ENCODE measurements at places on chromosomes 1 and 21. TPM values are rescaled to one million over a fixed set of nuclear protein-coding genes. Genes with fewer than 3 reads are reported as not detected.

DNA sequence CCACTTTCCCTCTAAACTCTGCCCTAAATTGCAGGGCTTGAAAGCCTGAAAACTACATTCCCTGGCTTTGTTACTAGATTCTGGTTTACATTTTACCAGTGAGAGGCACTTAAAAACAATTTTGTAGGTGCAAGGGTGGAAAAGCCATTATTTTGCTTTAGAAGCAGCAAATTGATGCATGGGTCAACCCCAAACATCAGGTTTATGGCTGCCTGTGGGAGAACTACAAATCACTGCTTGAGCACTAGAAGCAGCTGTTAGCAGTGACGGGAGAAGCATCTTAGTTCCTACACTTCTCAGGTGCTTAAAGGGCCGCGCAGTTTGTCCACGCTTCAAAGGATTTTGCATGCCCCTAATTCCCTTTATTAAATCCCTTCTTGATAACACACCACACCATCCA lies 417.2 kb downstream of the PCP4 start:
- DNase-seq: no peak

GRCh38 chr1:178538192-178538916 lies 25.4 kb downstream of the TEX35 start:
- no peak for DNase-seq

DNA sequence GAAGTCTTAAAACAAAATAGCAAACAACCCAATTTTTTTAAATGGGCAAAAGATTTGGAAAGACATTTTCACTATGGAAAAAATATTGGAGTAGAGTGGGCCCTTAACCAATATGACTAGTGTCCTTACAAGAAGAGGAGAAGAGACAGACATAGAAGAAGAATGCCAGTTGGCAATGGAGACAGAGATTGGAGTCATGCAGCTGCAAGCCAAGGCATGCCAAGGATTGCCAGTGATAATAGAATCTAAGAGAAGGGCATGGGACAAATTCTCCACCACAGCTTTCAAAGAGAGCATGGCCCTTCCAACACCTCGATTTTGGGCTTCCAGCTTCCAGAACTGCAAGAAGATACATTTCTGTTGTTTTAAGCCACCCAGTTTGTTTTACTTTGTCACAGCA lies 92.7 kb downstream of the RGS2 start:
- DNase-seq: no peak

DNA sequence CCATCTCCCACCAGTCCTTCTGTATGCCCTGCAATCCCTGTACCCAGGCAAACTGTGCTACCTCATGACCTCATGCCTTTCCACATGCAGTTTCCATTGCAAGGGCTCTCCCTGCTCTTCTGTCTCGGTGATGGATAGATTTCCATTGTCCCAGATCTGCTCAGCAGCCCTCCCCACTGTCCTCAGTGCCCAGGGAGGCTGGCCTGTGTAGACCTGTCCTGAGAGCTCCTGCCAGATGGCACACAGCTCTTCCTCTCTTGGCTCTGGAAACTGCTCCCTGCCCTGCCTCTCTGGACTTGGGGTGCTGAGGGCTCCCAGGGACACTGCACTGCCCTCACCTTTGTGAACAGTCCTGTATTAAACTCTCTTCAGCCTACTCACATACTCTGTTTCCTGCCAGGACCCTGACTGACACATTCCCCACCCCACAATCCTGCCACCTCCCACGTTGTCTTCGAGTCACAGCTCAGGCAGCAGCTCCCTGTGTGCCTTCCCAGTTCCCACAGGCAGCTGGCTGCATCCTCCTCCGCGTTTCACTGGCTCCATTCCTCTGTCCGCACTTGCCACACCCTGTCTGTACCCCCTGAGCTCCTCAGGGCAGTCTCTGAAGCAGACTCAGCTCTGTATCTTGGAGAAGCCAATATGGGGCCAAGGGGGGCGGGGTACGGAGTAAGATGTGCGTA lies 57.0 kb downstream of the SPATA46 start:
- no peak for DNase-seq

The SETSIP gene
- not detected for total RNA-seq

DNA sequence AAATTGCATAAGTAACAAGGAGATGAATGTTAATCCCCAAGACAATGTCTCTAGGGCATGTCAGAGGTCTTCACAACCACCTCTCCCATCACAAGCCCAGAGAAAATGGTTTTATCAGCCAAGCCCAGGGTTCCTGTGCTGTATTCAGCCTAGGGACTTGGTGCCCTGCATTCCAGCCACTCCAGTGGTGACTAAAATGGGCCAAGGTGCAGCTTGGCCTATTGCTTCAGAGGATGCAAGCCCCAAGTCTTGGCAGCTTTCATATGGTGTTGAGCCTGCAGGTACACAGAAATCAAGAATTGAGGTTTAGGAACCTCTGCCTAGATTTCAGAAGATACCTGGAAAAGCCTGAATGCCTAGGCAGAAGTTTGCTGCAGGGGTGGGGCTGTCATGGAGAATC lies 1118.6 kb downstream of the PLA2G4A start:
- DNase-seq: no peak

DNA sequence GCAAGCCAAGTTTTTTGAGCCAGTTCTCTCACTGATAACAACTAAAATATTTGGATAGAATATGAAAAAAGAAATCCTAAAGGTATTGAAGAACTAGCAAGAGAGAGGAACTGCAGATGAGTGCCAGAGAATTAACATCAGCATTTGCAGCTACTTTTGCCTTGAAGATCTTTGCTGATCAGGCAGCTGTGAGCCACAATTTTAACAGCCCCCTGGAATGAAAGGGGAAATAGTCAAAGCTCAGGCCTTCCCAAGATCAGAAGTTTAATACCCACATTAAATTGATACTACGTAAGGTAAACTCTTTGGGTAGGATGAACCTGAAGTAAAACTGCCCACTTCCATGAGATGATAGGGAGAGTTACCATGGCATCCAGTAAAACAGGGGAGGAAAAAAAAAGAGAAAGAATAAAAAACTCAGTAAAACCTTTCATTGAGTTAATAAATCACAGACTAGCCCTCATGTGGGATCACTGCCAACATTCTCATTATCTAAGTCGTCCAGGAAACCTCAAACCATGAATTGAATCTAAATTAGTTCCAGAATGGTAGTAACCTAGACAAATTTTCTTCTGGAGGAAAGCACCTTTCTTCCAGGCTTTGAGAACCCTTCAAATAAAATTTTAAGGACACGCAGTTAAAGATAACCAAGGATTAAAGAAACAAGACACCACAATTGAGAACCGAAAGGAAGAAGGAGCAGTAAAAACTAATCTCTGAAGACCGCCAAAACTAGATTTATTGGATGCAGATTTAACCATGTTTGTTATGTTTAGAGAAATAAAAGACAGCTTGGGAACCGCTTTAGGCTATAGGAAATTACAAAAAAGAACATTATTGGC lies 28.3 kb downstream of the SCP2 start:
- no peak for DNase-seq

GRCh38 chr1:212684076-212684475 lies 15.6 kb downstream of the BATF3 start:
- DNase-seq: no peak

DNA sequence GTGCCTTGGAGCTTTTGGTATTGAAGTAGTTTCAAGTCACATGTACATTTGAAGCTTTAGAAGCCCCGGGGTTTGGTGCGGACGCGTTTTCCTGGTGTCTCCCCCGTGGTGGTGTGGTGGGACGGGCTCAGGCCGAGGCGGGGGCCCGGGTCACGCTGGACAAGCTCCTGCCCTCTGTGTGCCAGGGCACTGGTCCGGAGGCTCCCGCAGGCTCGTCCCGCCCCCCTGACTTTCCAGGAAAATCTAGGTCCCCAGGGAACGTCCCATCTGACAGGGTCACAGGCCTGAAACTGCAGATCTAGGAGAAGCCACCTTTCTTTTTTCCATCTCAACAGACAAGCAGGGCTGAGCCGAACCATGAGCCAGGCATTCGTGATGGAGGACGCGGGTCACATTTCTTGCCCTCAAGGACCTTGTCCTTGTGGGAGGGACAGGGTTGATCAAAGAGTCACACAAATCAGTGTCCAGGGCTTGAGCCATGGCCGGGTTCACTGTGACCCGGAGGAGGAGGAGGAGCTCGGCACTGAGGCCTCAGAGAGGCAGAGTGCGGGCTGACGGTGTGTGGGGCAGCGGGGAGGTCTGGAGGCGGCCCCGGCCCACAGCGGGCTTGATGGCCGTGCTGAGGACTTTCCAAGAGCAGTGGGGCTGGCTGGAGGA lies 1.6 kb downstream of the DMRTB1 start:
- DNase-seq: no peak

- peak; percentile 16 for DNase-seq
Observed at GRCh38 chr1:161763522-161764098, 2.5 kb upstream of the ATF6 start.

- DNase-seq: no peak
Observed at GRCh38 chr1:74427681-74428080, 84.7 kb downstream of the LRRC53 start.

DNA sequence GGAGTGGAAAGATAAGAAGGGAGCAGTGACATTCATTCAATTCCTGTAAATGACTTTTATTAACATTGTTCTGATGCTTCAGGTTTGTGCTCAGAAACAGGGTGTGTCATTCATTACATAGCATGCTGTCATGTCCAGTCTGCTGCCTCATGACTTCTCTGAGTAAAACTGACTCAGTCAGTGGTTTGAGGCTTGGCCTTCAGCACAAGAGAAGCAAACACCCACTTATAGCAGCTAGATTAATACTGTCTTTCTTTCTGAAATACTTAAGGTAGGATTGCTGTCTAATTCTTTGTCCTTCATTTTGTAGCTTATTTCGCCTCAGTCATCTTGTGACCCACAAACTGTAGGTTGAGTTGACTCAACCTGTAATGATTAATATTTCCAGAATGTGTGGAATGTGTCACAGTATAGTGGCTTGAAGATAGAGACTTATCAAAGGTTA lies 32.9 kb downstream of the RASAL2 start:
- no peak for DNase-seq

DNA sequence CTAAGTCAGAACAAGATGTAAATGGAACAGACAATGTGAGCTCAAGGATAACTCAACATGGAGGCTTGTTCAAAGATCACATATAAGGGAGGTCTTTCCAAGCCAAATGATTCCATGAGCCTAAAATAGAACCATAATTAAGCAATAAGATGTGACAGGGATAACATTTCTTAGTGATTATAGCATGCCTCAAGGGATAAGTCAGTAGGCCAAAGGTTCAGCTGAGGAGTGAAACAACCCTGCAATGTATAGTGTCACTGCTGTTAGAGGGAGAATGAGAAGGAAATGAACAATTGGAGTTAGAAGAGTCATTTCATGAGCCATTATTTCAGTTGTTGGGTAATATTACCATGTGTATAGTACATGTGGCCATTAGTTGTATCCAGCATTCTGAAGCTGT lies 25.0 kb downstream of the GORAB start:
- no peak for DNase-seq

The MIS18A gene
- 11.3 TPM for total RNA-seq

The EFNA1 gene
- 8.5 TPM for total RNA-seq

The FALEC gene
- not detected for total RNA-seq

DNA sequence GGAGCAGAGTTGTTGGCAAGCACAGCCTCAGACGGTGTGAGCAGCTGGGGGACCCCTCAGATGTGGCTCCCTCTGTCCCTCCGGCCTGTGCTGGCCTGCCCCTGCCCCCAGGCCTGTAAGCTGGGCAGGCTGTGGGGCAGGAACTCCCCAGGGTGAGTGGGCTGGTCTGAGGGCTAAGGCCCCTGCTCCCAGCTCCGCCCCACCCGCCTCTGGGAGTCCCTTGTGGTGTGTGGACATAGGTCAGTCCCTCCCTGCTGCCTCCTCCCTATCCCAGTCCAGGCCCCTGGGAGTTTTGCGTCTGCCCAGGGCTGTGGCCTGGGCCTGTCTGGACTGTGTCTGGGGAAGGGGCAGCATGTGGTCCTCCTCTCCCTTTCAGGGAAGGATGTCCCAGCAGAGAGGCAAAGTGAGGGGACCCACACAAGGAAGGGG lies 3.6 kb upstream of the VWA1 start:
- no peak for DNase-seq

- no peak for DNase-seq
Observed at GRCh38 chr1:227622739-227623475, 59.6 kb downstream of the ZNF678 start.

The COL8A2 gene
- total RNA-seq: 0.22 TPM

- DNase-seq: no peak
Observed at GRCh38 chr1:11704691-11705475, 13.4 kb downstream of the DRAXIN start.

GRCh38 chr1:206969090-206969489 lies 1.2 kb downstream of the FCAMR start:
- DNase-seq: no peak

The SLC35F3 gene
- 0.49 TPM for total RNA-seq

GRCh38 chr1:5267603-5268235 lies 613.3 kb downstream of the AJAP1 start:
- no peak for DNase-seq

Measured in naive thymus-derived CD8-positive, alpha-beta T cell (primary cell).